Stimulated activated CD4-positive, alpha-beta T cell treated with anti-CD3 and anti-CD28 coated beads, TNF-alpha, amount 100 ng/mL, for 1 hour (primary cell): ENCODE measurements at places on chromosomes 5 and 9.

DNA sequence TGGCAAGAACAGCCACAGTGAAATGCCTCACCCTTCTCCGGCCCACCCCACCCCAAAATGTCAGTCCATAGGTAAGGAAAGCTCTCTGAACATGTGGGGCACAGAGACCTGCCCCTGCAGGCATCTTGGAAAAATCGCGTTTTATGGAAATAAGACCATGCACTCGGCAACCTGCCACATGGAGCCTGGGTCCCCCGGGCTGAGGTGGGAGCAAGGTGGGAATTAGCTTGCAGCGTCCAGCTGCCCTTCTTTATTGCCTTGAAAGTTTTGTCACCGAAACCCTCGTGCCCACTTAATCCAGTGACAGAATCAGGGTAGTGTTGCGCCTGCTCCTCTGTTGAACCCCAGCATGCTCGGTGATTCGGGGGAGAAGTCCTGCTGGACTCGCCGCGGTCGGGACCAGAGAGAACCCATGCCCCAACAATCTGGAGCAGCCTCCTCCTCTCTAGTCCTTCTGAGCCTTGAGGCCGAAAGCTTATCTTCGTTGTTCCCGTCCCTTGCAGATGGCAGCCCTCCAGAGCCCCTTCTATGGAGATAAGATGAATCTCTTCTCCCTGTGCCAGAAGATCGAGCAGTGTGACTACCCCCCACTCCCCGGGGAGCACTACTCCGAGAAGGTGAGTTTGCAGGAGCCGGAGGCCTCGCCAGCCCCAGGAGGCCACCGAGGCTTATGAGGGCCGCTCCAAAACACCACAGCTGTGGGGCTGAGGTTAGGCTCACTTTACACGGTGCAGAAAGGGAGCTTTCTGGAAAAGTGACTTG lies 67.9 kb downstream of the PSMB7 start:
- no peak for DNase-seq

GRCh38 chr5:157558041-157558595 lies 17.5 kb downstream of the ADAM19 start:
- DNase-seq, result no peak

DNA sequence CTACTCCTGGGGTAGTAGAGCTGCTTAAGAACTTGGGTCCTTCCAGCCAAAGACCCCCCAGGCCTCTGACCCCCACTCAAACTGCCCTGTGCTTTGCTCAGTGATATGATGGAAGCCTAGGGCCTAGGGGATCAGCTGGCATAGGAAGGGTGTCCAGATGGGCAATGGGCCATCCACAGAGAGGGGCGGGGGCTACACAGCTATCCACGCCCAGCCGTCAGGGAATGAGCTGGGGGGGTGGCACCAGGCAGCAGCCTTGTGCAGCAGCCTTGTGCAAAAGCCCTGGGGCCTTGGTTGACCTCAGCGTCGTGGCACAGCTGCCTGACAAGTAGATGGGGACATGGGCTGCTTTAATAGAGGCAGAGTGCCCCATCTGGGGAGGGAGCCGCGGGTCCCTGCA lies 43.2 kb downstream of the DAB2IP start:
- no peak for DNase-seq

DNA sequence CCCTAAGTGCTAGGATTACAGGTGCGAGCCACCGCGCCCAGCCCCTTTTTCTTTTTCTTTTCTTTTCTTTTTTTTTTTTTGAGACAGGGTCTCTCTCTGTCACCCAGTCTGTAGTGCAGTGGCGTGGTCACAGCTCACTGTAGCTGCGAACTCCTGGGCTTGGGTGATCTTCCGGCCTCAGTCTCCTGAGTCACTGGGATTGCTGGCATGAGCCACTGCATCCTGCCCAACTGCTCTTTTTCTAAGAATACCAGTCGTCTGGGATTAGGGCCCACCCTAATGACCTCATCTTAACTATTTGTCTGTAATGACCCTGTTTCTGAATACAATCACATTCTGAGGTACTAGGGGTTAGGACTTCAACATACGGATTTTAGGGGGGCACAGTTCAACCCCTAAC lies 34.1 kb upstream of the NANS start:
- no peak for DNase-seq

GRCh38 chr9:17962747-17963146 lies 383.9 kb downstream of the SH3GL2 start:
- DNase-seq, result no peak

DNA sequence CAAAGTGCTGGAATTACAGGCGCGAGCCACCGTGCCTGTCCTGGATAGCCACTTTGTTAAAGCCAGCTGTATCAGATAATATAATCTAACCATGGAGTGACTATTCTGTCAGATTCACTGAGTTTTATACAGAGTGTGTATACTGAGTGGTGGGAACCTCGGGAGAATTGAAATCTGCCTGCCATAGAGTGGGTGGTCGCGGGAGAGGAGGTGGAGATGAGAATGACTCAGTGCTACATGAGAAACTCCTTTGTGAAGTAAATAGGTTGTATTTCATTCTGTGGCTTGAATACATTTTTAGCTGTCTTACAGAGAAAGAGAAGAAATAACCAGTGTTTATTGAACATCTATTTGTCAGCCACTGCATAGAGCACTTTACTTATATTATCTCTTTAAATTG lies 26.4 kb downstream of the ATP6V0E1 start:
- DNase-seq, result no peak

GRCh38 chr9:128497824-128498610 lies 6.5 kb upstream of the GLE1 start:
- DNase-seq, result no peak

GRCh38 chr5:98292496-98292895 lies 481.0 kb upstream of the RGMB start:
- no peak for DNase-seq

- DNase-seq, result no peak
These were observed 5.7 kb downstream of the MAPKAP1 start for GRCh38 chr9:125701351-125701750.

GRCh38 chr9:102778746-102779145 lies 216.4 kb upstream of the CYLC2 start:
- no peak for DNase-seq

GRCh38 chr9:129482521-129483414 lies 138.1 kb downstream of the C9orf50 start:
- DNase-seq, result no peak

DNA sequence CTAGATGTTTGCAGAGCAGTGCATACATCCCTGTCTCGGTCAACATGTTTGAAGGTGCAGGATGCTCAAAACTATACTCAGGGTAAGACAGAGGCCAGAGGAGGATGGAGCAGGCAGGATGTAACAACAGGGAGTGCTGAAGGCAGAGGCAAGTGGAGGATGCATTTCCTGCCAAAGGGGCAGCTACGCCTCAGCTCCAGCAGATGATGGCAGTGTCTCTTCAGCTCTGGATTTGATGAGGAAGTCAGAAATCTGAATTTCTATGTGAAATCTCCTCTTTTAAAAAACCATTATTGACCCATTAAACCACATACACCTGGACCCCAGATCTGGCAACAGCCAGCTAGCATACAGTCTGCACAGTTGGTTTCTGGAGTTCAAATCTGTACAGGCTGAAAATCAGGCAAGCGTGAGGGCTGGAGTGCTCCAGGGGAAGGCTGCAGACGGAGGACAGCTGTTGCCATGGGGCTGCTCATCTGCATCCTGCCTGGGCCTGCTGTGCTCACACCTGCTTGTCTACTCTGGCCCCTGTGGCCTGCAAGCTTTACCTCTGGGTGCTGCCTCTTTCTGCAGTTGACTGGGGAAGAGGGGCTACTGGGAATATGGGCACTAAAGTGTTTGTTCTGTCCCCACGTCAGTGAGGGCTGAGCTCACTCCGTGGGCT lies 152.9 kb upstream of the SLC28A3 start:
- DNase-seq, result no peak

GRCh38 chr5:20369518-20369885 lies 381.5 kb upstream of the CDH18 start:
- no peak for DNase-seq

GRCh38 chr9:10917001-10917400 lies 304.2 kb upstream of the PTPRD start:
- DNase-seq, result no peak

GRCh38 chr5:22306011-22306410 lies 547.1 kb downstream of the CDH12 start:
- DNase-seq, result no peak

GRCh38 chr5:92801911-92802310 lies 779.1 kb downstream of the NR2F1-AS1 start:
- no peak for DNase-seq

DNA sequence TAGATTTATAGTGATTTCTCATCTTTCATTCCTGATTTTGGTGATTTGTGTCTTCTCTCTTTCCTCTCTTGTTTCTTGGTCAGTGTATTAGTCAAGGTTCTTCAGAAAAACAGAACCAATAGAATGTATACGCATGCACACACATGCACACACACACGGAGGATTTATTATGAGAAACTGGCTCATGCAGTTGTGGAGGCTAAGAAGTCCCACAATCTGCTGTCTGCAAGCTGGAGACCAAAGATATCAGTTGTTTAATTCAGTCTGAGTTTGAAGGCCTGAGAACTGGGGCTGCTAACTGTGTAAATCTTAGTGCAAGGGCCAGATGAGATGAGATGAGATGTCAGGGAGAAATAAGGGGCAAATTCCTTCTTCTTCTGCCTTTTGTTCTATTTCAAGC lies 5.7 kb upstream of the RPS23 start:
- DNase-seq, result no peak

- no peak for DNase-seq
These were observed 61.6 kb downstream of the CDH6 start for GRCh38 chr5:31255041-31255440.

- DNase-seq, result no peak
These were observed 565 bp downstream of the HTR1A start for GRCh38 chr5:63961598-63962161.

GRCh38 chr9:81028504-81028903 lies 660.8 kb downstream of the TLE1 start:
- DNase-seq, result no peak

DNA sequence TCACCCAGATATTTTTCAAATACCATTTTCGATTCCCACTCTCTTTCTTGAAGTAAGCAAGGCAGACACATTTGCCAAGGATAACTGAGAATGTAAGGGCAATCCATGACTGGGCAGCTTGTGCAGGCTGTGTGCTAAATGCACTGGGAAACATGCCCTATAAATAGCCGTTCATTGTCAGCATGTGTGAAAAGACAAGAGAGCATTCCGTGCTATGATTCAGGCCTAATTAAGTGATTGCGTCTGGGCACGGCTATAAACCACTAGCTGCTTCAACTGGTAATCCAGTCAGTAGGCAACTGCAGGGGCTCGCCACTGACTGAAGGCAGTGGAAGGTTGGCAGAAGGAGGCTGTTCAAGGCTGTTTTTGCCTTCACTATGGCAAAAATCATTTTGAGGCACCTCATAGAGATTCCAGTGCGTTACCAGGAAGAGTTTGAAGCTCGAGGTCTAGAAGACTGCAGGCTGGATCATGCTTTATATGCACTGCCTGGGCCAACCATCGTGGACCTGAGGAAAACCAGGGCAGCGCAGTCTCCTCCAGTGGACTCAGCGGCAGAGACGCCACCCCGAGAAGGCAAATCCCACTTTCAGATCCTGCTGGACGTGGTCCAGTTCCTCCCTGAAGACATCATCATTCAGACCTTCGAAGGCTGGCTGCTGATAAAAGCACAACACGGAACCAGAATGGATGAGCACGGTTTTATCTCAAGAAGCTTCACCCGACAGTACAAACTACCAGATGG lies at the start of gene HSPB3:
Gene HSPB3 (plus strand): TSS at position 287 of the 745 bp plus-strand sequence. CDS start 91 bp downstream, at position 378.
- DNase-seq, result no peak

GRCh38 chr5:16135506-16135905 lies 44.1 kb downstream of the MARCHF11 start:
- DNase-seq, result no peak
